ENCODE measurements at places on chromosomes 12 and 14.
A peak's percentile ranks its signal among the peaks of the same experiment; 100 is the strongest.

DNA sequence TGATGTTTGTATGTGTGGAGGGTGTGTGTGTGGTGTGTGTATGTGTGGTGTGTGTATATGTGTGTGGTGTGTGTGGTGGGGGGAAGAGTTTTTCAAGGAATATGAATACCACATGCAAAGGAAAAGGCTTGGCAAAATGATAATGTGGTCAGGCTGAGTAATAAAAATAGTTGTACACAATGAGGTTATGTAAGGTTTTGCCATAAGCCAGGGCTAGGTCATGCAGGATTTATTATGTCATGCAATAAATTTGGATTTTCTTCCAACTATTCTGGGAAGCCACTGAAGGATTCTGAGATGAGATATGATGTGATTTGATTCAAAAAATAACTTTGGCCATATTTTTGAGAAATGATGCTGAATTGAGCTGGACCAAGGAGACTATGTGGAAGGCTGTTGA is 1191.6 kb upstream of the SEL1L start:
- no peak for DNase-seq

DNA sequence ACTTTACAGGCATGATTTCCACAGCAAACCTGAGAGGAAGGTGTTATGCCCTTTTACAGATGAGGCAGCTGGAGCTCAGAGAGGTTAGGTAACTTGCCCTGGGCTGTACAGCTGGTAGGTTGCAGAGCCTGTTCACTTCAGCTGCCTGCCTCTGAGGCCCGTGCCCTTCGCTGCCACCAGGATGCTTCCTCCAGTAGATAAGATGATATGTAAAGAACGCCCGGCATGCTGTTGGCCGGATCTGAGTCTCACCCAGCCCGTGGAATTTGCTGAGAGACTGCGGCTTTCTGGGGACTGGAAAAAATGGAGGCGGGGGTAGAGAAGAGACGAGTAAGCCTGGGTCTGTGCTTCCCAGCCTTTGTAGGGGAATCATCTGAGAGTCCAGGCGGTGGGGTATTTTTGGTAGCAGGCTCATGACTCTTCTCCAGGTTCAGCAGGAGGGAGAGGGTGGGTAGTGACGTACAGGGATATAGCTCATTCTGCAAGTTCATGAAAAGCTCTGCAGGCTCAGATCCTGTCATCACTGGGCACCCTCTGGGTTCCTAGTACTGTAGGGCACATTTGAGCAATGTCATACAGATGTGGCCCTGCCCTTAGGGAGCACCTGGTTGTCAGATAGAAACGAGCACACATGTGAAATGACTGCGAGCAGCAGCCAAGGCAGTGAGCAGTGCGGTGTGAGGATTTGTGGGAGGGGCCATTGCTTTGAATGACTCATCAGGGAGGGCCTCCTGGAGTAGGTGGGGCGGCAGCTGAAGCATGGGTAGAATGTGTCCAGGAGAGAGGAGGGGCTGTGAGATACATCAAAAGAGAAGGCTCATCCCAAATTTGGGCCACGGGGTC is 159.4 kb downstream of the TSPAN9 start:
- DNase-seq: peak; percentile 49

GRCh38 chr12:24127919-24128721 is 178.7 kb upstream of the SOX5 start:
- no peak for DNase-seq

DNA sequence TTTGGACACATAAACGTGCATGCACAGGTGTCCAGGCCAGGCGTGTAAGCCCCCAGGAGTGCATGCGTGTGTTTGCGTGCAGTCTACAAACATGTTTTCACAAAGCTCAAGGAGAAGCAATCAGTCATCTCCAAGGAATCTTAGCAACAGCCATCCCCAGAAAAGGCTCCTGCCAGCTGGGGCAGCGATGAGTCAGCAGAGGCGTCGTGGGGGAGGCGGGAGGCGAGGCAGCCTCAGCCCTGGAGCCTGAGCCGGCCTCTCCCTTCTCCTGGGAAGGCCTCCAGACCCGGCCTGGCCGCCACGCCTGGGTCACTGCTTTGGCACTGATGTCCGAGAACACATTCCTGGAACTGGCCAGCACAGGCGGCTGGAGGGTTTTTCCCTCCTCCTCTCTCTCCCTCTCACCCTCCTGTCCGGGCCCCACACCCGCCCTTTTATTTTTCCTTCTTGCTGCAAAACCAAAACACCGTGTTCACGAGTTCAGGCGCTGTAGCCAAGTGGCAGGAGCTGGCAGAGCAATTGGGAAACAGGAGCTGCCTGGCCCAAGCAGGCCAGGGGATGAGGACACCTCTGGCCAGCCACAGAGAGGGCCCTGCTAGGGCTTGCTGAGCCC is 92.7 kb downstream of the LRRC74A start:
- DNase-seq: peak; percentile 42

DNA sequence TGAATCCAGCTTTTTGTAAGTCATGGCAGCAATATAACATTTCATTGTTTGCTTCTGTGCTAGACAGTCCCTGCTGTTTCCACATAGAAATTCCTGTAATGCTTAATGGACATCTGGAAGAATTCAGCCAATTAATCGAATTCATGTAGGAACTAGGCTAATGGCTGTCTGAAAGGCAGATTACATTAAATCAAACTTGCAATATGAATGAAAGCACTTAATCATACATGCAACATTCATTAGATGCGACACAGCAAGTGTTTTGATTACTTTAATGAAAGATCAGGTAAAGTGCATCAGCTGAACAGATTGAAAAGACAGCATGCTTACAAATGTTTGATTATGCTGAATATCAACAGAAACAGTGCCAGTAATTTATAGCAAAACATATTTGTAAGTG is 24.1 kb upstream of the INSM2 start:
- no peak for DNase-seq

DNA sequence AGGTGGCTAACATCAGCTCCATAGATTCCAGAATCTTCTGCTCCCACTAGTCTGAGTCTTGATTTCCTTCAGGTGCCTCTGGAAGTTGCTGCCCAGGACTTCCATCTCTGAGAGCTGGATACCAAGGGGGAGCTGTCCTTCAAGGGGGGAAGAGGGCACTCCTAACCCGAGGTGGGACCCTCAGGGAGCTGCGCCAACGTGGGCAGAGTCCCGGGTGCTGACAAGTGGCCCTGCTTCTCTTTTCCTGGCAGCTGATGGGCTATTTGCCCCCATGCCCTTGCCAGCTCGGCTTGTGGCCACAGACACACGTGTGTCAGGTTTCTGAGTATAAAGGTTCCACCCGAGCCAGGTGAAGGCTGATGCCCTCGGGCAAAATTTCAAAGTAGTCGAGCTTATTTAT is 272.5 kb downstream of the TTC8 start:
- DNase-seq: no peak

DNA sequence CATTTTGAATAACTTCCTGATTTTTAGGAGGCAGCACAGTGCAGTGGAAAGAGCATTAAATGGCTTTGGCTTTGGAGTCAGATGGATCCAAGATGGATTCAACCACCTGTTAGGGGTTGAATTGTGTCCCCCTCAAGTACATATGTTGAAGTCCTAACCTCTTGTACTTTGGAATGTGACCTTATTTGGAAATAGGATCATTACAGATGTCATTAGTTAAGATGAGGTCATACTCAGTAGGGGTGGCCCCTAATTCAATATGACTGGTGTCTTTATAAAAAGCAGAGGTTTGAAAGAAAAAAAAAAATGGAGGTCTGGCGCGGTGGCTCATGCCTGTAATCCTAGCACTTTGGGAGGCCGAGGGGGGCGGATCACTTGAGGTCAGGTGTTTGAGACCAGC is 18.8 kb downstream of the ATP5MC2 start:
- no peak for DNase-seq

DNA sequence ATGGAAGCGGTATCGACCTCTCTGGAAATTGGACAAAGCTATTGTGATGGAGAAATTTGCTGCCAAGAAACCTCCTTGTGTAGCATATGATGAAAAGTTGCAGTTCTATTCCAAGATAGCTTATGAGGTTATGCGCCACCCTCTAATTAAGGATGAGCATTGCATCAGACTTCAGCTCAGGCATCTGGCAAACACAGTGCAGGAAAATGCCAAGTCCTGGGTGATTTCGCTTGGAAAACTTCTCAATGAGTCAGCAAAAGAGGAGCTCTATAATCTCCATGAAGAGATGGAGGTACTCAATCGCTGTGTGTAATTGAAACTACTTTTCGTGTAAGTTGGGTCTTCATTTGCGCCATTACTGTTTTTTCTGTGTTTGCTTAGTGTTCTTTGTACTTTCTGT is 51.2 kb downstream of the DNAH10 start:
- no peak for DNase-seq

GRCh38 chr12:109763201-109763841 is 49.7 kb downstream of the FAM222A start:
- peak; percentile 37 for DNase-seq

GRCh38 chr14:23364164-23365035 is 572 bp downstream of the EFS start:
- DNase-seq: no peak

GRCh38 chr12:132194556-132194955 is 50.3 kb downstream of the NOC4L start:
- no peak for DNase-seq

DNA sequence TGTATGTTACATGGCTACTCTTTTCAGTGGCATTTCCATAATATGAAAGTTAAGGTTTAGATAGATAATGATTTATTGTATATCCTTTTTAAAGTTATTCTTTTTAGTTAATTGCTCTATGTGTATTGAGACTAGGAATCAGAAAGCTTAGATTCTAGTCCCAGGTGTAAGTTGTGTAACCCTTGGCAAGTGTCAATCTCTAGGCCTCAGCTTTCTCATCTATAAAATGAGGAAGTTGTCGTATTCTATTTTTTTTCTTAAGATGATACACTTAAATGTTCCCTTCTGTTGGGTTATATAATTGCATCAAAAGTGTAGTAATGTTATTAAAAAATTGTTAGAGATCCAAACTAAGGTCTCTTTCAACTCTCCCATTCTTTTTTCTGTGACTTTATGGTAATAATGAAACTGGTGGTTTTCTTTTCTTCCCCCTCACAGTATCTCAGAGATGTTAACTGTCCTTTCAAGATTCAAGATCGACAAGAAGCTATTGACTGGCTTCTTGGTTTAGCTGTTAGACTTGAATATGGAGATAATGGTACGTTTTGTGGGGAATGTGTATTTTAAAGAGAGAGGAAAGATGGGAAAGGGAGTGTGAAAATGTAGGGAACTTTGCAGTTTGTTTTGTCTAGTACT is 4.1 kb downstream of the RTRAF start:
- DNase-seq: no peak

DNA sequence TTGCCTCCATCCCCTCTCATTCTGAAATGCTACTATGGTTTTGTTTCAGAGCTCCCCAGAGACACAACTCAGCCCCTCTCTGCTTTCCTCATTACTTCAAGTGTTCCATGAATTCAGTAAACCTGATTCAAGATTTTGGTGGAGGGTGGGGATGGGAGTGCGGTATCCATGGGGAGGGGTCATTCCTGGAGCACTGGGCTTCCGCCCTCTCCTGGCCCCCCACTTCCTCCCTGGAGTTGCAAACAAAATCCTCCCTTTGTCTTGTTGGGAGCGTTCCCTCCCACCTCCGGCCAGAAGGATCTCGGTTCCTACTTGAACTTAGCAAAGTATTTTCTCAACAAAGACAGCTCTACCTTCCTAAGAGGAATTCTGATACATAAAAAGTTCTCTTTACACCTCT is 71.8 kb upstream of the LTA4H start:
- no peak for DNase-seq

DNA sequence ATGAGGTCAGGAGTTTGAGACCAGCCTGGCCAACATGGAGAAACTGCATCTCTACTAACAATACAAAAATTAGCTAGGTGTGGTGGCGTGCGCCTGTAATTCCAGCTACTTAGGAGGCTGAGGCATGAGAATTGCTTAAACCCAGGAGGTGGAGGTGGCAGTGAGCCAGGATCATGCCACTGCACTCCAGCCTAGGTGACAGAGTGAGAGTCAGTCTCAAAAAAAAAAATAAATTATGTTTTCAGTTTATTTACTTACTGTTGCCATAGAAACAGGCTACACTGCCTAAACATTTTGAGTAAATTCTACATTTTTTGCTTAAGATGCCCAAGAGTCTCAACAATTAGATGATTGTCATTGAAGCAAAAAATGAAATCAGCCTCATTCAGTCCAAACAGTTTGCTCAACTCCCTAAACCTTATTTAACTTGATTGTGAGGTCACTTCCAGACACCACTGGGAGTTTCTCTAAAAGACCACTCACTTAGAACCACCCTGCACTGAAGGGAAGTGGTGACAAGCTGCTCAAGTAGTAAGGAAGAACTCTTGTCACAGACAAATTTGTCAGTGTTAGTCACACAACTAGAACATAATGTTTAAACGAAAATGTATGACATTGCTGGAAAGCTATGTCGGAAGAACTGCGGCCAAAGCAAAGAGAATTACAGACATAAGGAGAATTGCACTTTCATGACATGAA is 9.8 kb upstream of the GNPNAT1 start:
- DNase-seq: no peak

DNA sequence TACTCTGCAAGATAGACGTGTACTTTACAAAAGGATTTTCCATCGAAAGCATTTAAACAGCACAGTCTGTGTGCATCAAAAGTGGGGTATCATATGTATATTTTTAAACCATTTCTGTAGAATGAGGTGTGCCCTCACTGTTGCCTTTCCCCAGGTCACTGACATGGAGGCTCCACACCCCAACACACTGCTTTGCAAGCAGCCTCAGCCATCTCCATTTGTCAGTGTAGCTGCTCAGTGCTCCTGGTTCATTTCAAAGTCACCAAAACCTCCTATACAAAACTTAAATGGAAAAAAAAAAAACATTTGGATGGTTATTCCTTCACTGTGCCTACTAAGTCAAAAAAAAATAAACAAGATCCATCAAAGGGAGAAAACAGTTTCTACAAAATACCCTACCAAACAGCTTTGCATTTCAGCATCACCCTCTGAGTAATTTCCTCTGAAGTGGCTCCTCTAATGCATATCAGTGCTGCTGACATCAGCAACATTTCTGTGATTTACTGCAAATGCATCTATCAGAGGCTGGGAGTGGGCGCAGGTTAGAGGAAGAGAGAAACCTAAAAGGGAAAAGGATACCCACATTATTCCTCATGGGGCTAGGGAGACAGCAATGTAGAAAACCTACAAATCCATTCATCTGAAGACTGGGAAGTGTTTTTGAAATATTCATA is 46.0 kb downstream of the KCNK10 start:
- DNase-seq: no peak

DNA sequence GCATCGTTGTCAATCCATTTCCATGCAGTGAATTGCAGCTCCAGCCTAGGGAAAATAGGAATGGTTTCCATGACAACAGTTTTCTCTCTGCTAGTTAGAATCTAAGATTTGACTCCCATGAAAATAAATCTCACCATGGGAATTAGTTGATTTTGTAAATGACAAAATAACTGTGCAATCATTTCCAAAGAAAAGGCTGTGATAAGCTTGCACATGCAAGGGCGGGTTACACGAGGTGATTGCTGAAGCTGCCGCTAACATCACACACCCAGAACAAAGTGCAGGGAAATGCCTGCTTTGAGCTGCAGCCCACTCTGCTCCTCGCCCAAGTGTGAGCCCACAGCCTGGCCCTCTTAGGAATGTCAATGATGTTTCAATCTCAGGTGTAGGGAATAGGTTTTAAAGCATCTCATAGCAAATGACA is 53.8 kb downstream of the TRIM9 start:
- no peak for DNase-seq

- no peak for DNase-seq
Measured at GRCh38 chr14:105255021-105255507, 6.7 kb downstream of the BTBD6 start.

All from activated CD8-positive, alpha-beta T cell treated with anti-CD3 and anti-CD28 coated beads for 36 hours (primary cell).